ENCODE measurements at places on chromosomes 12 and 14.

DNA sequence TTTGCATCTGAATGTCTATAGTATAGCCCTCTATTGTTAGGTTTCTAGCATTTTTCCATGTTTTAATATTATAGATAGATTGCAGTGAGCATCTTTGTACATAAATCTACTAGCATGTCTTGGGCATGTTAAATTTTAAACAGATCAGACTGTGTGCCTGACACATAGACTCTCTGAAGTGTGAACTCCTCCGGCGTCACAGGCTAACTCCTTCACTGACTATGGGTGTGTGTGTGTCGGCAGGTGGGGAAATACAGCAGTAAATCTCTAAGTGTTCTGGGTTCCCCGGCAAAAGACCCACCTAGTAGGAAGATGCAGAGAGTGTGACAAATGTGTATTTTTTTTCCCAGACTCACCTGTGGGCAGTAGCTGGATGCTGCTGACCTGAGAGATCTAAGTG, 2.3 kb downstream of the VWF start:
- DNase-seq = no peak

- DNase-seq = no peak
Measured at GRCh38 chr12:94329366-94329765, 130.3 kb downstream of the CEP83 start.

DNA sequence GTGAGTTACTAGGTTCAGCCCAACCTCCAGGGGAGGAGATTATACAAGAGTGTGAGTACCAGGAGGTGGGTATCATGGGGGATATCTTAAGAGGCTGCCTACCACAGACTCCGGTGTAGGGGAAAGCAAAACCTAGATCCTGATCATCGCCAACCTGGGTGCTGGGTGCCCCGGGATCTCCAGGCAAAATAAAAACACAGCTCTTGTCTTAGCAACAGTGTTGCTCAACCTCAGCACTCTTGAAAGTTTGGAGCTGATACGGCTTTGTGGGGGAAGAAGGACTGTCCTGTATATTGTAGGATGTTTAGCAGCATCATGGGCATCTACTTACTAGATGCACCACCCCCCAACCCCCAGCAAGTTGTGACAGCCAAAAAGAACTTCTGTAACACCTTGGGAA, 74.5 kb downstream of the CCDC60 start:
- no peak for DNase-seq

DNA sequence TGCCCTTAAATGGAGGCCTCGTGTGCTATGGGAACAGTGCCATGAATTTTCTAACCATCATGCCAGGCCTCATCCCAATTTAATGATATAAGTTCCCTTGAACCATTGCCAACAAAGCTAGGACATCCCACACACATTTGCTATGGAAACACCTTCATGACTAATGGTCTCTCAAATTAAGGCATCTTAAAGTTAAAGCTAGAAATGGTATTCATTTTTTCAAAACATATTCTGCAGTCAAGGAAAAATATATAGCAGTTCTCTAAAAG, 117.3 kb downstream of the BTG1 start:
- DNase-seq = no peak

DNA sequence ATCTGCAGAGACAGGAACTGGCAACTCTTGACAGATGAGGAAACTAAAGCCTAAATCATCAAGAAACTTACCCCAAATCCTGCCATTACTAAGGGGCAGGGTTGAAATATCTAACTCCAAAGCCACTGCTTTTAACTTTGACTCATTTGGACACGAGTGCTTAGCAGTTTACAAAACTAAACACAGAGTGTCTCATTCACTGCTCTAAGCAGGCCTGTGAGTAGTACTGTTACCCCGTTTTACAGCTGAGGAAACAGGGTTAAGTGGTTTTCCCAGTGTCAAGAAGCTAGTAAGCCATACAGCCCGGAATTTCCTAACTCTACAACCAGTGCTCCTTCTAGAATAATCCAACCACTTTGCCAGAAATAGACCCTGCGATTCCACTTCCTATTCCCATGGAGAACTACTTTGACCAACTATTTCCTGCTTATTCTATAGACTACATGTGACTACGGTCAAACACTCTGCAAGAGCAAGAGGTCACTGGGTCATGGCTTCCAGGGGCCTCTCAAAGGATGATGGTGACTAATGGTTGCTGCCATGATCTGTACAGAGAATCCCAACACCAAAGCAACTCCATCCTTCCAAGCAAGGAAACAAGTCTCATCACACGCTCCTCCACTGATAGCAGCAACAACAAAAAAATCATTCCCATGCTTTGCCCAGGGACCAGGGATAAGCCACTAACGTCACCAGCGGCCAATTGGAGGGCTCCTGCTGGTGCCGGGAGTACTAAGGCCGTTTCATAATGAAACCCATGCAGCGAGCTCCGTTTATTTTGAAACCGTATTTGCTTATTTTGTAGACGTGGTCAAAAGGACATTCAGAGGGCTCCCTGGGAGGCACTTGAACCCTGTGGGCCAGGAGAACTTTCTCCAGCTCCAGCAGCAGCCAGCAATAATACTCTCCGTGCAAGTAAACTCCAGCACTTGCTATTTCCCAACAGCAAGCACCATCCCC, 56.3 kb downstream of the NUAK1 start:
- DNase-seq = no peak

- no peak for DNase-seq
Measured at GRCh38 chr12:123478762-123479161, 20.8 kb downstream of the SNRNP35 start.

DNA sequence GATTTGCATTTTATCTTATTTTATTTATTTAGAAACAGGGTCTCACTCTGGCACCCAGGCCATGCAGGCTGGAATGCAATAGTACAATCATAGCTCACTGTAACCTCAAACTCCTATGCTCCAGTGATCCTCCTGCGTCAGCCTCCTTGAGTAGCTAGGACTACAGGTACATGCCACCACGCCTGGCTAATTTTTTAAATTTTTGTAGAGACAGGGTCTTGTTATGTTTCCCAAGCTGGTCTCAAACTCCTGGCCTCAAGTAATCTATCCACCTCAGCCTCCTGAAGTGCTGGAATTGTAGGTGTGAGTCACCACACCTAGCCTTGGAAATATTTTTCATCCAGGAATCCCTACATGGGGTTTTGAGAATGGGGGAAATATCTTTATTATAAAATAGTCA, 84.6 kb downstream of the MAPKAPK5 start:
- DNase-seq = no peak

- no peak for DNase-seq
Measured at GRCh38 chr12:52413202-52413601, 7.1 kb upstream of the KRT82 start.

DNA sequence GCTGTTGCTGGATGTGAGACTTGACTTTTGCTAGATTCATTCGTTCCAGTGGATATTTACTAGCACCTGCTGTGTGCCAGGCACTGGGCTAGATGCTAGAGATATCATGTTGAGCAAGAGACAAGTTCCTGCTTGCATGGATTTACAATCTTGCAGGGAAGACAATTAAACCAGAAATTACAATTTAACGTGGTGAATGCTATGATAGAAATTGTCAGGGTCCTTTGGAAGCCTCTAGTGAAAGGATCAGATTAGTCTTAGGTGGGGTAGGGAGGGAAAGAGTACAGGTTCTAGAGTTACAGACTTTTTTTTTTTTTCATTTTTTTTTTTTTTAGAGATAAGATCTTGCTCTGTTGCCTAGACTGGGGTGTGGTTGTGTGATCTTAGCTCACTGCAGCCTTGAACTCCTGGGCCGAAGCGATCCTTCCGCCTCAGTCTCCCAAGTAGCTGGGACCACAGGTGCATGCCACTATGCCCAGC, 36.7 kb downstream of the SPATS2 start:
- DNase-seq = no peak

- DNase-seq = no peak
Measured at GRCh38 chr12:126741536-126742240, 1525.3 kb upstream of the TMEM132C start.

DNA sequence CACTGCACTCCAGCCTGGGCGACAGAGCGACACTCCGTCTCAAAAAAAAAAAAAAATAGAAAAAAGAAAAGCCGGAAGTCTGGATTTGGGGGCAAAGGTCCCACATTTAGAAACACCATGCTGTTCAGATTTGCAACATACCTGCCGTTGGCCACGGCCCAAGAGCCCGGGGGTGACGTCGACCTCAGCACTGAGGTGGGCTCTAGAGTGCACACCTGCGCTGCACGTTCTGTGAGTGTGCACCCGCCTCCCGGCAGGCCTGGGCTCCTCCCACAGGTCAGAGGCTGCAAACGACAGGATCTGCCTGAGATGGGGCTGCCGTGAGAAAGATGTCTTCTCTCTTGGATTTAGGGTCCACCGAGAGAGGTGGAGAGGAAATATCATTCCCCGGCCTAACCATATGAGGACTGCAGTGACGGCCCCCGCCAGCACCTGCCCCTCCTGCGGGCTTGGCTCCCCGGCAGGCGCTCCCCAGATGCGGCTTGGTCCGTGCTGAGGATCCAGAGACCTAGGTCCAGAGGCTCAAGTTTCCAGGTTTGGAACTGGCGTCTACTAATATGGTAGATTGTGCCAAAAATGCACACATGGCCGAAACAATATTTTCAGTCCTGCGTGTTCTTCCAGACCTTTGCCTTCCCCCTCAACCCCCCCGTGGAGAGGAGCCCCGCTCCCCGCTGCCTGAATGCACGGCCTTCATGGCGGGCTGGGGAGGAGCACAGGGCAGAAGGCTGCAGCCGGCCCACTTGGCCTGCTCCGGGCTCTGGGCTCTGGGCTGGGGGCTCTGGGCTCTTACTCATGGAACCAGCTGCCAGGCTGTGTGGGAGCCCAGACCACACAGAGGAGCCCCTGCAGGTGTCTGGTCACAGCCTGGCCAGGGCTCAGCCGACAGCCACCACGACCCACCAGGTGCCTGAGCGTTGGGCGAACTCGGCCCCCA, 58.8 kb upstream of the FBRSL1 start:
- DNase-seq = no peak

GRCh38 chr12:101813117-101813516, 17.6 kb downstream of the GNPTAB start:
- no peak for DNase-seq

- DNase-seq = no peak
Measured at GRCh38 chr14:31024010-31024480, 1.4 kb upstream of the AP4S1 start.

DNA sequence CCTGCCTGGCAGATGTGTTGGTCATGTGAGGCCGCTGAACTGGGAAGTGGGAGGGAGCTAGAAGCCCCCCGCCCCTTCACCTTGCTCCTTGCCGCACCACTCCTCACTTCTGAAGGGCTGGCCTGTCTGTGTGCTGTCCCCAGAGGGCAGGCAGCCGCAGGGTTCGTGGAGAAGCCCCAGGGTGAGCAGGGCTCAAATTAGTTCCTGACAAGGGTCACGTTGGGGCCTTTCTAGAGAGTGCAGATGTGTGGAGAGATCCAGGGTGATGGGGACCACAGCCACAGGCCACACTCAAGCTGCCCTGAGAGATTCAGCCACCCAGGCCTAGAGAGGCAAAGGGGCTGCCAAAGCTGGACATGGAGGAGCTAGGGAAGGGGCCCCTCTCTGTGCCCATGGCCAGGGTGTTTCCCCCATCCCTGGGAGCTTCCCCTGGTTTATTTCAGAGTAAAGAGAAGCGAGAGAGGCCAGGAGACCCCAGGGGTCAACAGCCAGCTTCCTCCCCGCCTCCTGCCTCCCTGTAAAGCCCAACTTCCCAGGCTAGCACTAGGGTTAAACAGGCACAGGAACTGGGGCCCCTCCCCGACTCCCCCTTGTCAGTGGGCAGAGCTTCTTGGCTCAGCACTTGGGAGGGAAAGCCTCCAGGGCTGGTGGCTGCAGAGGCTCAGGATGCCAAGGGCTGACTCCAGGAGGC, 16.2 kb downstream of the SLC25A29 start:
- no peak for DNase-seq

- DNase-seq = no peak
Measured at GRCh38 chr12:119288576-119288975, 46.0 kb upstream of the CCDC60 start.

GRCh38 chr14:105314287-105315200, at the start of gene PACS2:
TSS of gene PACS2 (plus strand) at chr14:105314748. CDS start at chr14:105314919, 171 bp downstream.
- peak; percentile 71 for DNase-seq

GRCh38 chr14:35506927-35507326, 27.0 kb upstream of the INSM2 start:
- DNase-seq = no peak

DNA sequence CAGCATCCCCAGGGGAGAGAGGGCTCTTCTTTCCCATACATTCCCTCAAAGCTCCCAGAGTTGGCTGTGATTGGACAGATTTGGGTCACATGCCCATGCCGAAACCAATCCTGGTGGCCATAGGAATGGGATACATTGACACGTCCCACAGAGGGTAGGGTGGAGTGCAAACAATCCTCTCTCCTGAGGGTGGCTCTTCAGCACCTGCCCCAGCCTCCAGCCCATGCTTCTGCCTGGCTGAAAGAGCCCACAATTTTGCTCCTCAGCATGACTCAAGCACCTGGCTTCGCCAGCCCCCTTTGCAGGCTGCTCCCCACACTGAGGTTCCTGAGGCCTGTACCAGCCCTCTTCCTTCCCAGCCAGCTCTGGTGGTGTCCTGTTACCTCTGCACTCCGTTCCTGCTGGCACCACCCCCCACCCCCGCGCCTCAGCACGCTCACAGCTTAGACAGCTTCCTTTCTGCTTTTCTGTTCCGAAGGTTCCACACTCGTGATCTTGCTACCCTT, 71.7 kb downstream of the CCDC92 start:
- DNase-seq = no peak

- no peak for DNase-seq
Measured at GRCh38 chr12:25427337-25428249, 125.5 kb downstream of the LMNTD1 start.

DNA sequence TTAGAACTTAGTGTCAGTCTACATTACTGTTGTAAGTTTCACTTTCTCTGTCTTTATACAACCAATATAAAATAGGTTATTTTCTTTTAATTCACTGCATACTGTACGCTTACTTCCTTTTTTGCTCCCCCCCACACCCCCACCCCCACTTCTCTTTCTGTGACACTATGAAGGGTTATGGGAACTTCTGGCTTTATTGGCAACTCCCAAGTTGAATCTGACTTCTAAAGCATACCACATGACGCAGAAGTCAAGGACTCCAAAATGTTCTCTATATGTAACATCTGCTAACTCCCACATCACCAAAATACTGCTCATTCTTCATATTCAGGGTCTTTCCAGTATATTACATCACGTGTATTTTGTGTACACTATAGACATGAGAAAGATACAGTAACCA, 81.2 kb upstream of the ATXN7L3B start:
- no peak for DNase-seq

DNA sequence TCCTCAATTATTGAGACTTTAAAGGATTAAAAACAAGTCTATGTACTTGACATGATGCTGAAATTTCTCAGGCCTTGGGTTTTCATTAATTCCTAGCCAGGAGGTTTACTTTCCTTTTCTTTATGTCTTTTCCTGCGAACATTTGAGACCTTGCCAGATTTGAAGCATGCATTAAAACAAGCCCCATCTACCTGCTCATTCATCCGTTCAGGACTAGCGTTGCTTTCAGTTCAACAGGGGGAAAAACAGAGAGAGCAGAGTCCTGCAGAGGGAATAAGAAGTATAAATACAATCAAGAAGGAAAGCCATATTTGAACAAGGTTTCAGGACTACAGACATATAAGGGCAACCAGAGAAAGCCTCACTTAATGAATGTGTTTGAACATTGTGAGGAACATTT, 542.4 kb downstream of the DIO2 start:
- no peak for DNase-seq

All from stimulated activated CD4-positive, alpha-beta T cell treated with anti-CD3 and anti-CD28 coated beads, Interleukin-4, amount 100 ng/mL, for 4 hours (primary cell).